ENCODE measurements at places on chromosomes 3 and 15.
A peak's percentile ranks its signal among the peaks of the same experiment; 100 is the strongest.

DNA sequence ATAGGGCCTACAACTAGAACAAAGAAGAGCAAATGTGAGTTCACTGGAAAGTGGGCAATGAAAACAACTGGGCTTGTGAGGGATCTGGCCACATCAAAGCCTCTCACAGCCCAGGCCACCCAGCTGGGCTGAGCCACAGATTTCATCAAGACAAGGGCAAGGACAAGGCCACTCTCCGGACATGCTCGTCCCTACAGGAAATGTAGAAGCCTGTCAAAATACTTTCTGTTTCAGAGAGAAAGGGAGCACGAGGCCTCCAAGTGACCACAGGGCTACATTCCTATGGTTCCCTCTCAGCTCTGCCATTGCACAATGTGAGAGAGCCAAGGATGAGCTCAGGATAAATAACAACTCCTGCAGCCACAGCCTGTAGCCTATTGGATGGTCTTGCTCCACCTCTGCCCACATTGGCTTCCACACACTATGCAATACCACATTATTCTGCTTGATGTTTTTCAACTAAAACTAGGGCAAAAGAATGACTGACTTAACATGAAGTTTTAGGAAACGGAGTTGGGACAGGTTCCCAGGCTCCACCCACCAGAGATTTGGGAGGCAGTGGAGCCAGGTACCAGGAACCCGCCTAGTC, 12.1 kb downstream of the TBC1D2B start:
- DNase-seq: peak; percentile 89

- DNase-seq: no peak
Measured at GRCh38 chr15:70054366-70054765, 43.4 kb downstream of the TLE3 start.

DNA sequence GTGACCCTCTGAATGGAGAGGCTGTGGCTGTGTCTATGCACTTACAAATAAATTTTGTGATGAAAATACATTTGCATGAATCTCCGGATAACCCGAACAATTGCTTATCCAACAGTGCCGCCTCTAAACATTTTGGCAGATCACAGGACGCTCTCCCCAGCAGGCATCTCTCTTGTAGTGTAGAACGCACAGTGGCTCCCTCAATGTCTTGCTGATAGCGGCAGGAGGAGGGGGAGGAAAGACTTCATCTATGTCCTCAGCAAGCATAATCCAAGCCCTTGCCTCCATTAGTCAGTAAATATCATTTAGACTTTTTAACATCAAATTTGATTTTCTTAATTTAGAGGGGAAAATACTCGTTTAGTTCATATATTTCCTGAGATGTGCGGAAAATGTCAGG, 318.1 kb upstream of the IGF1R start:
- no peak for DNase-seq

- DNase-seq: no peak
Measured at GRCh38 chr3:173702561-173702960, 305.0 kb downstream of the NLGN1 start.

DNA sequence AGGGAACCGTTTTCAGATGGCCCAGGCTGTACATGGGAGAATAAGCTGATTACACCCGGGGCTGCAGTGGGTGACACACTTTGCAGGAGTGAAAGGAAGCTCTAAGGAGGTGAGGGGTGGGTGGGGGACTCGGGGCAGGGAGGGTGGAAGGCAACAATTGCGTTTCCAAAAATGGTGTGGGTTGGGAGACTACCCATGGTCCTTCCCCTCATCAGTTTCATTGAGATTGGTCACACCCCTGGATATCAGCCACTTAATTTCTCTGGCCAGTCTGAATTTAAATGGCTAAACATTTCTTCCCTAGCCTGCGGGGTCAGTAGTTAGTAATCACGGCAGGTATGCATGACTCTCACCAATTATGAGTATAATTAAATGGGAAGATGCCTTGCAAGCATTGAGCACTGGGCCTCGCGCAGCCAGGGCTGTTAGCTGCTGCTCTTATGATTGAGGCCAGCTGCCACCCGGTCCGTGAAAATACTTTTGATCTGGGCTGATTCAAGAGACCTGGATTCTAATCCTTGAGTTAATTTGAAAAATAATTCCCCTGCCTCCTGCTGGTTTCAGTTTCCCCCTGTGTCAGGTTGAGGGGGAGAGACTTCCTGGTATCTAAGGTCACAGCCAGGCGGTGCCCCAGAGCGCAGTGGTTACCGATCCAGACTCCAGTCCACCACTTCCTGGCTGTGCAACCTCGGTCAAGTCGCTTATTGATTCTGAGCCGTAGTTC, 23.3 kb downstream of the SLC6A6 start:
- no peak for DNase-seq

- DNase-seq: no peak
Measured at GRCh38 chr3:2535206-2535605, 436.5 kb downstream of the CNTN4 start.

- no peak for DNase-seq
Measured at GRCh38 chr3:105139881-105140560, 226.7 kb upstream of the ALCAM start.

DNA sequence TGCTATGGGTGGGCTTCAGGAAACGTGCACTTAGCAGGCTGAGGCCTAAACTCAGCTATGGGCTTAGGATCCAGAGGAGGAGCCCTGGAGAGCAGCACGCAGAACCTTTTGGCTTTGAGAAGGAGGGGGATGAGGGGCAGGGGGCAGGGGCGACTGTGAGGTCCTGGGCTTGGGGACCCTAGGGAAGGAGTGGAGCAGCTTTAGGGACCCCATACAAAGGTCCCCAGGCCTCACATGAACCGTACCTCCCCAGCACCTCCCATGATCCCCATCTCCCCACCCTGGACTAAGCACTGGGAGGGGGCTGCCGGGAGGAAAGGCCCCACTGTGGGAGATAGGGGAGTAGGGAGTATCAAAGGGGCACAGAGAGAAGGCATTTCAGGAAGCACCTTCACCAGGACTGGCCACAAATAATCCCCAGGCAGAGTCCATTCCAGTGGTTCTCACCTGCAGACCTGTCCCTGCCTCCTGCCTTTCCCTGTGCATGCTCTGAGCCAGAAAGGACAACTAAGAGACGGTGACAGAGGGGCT, 62.0 kb upstream of the KLF13 start:
- DNase-seq: no peak

GRCh38 chr3:81549388-81549787, 212.1 kb downstream of the GBE1 start:
- DNase-seq: no peak

DNA sequence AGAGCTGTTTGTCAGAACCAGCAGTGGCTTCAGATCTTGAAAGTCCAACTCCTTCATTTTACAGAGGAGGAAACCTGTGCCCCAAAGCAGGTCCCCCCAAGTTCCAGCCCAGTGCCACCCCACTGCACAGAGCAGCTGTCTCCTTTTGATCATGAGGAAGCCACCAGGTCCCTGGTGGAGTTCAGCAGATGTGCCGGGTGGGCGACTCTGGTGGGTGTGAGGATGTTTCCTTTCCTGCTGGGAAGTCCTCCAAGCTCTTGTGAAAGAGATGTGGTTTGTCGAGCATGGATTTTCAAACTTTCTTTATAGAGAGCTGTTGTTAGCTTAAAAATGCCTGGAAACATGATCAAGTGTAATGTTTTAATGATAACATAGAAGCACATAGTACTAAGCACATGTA, 52.0 kb downstream of the SMAD3 start:
- no peak for DNase-seq

- no peak for DNase-seq
Measured at GRCh38 chr3:18445401-18446148, 20.4 kb upstream of the SATB1 start.

Measured in AG08396 (cell line).